ENCODE measurements at places on chromosomes 2 and 18.

- no peak for DNase-seq
Observed at GRCh38 chr2:121196132-121196848, 88.7 kb downstream of the TFCP2L1 start.

GRCh38 chr18:31195063-31195462, 32.4 kb upstream of the DSC1 start:
- no peak for DNase-seq

GRCh38 chr2:241964133-241964532, 94.6 kb downstream of the RTP5 start:
- no peak for DNase-seq

DNA sequence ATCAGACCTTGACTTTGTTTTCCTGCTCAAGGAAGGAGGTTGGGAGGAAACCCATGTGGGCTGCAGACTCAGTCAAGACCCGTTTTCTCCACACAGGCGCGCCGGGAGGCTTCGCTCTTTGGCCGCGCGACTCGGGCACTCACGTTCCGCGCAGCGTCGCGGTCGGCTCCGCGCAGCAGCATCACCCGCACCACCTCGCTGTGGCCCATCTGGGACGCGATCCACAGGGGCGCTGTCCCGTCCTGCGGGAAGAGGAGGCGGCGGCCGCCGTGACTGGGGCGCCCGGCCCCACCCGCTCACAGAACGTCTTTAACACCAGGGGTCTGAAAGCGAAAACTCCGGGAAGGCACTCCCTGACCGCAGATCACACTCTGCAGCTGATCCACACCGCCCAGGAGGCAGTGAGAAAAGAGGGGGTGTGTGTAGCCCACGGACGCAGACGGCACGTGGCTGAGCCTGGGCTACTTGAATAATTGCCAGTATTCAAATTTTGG, 33.1 kb upstream of the NPC1 start:
- DNase-seq, result peak; percentile 45

DNA sequence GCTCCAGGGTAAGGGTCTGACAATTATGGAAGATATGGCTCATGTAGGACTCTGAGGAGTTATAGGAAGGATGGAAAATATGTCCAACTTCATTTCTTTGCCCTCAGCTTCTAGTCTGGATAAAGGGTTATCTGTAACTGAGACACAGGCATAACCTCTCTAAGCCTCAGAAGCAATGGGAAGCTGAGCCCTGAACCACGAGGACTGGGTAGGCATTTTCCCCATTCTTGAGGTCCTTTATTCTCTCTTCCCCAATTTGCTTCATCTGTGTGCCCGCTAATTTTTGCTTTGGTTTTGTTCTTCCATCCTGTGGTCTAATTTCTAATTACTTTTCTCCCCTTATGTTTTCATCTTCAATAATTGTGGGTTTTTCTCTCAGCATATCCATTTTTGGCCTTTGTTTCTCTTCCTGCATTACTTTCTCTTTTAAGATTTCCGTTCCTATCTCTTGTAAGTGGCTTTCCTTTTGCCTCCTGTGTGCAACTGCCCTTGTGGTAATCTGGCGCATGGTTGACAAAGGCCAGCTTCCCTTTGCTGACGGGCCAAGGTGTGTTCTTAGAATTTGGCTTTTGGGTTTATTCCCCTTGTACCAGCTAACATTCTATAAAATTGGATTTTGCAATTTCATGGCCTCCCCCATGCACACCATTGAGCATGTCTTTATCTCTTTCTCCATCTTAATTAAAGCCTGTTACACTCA, 343.8 kb downstream of the TXNL1 start:
- DNase-seq, result peak; percentile 9

GRCh38 chr2:20627712-20628380, 23.1 kb downstream of the HS1BP3 start:
- DNase-seq, result no peak

DNA sequence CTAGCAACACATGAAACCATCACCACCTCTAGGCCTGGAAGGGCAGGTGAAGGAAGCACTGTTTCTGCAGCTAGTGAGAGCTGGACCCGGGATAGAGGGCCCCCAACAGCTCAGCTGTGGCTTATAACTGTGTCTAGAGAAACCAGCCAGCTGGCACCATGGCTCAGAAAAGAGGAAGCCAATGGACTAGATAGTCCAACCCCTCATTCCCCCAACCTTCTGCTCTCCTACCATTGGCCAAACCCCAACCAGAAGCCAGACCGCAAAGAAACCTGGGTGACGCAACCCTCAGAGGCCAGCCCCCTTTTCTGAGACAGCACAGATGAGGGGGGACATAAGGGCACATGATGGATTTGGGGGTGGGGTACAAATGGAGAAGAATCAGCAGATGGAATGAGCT, 24.3 kb downstream of the SMYD1 start:
- peak; percentile 67 for DNase-seq

DNA sequence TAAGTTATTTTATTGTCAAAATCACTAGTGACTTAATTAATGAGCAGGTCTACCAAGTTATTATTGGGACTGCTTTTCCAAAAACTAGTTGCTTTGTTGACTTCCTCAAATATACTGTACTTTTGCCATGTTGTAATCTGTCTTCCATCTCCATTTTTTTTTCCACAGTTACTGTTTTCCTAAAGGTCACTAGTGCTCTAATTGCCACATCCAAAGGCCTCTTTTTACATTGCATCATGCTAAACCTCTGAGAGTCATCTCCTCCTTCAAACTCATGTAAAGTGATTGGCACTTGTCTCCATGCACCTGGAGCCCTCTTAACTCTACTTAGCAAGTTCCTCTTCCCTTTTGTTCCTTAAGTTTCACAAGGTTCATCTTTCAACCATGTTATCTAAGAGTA, 11.8 kb downstream of the PMAIP1 start:
- peak; percentile 41 for DNase-seq

- DNase-seq, result no peak
Observed at GRCh38 chr2:201233812-201234662, 26.3 kb upstream of the CASP8 start.

DNA sequence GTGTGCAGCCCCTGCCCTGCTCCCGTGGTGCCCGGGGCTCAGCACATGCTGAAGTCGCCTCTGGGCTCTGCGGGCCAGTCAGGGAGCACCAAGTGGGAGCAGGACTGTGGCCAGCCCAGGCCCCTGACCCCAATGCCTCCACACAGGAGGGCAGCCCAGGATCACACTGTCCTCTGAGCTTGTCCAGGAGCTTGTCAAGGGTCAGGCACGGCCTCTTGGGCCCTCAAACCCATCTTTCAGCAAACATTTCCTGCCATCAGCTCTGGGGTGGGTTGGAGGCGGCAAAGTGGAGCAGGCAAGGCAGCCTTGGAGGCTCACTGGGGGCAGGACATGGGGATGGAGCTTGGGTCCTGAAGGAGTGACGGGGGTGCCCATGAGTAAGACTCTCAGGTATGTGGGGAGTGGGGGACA, 10.3 kb downstream of the SNED1 start:
- DNase-seq, result no peak

DNA sequence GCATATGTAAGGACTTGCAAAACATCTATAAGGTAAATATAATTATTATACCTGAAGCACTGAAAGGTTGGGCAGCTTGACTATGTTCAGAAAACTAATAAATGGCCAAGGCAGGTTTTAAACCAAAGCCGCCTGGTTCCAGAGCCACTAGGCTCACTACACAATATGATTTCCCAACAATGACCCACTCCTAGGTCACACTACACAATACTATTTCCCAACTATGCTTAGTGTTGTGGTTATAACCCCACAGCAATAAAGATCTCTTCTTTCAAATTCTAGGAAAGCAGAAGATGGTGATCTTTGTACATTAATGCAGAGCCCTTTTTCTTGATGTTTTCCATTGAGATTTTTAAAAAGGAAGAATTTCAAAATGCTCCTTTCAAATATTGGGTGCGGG, 180.4 kb downstream of the CYRIA start:
- DNase-seq, result peak; percentile 75

GRCh38 chr2:134224005-134224404, 29.9 kb upstream of the MGAT5 start:
- no peak for DNase-seq

GRCh38 chr18:72672364-72673184, 128.4 kb upstream of the CBLN2 start:
- DNase-seq, result peak; percentile 65

GRCh38 chr2:130896813-130897212, 60.1 kb downstream of the ARHGEF4 start:
- DNase-seq, result no peak

- no peak for DNase-seq
Observed at GRCh38 chr18:45061359-45061758, 380.7 kb downstream of the SETBP1 start.
